ENCODE measurements at places on chromosomes 16 and 17.

DNA sequence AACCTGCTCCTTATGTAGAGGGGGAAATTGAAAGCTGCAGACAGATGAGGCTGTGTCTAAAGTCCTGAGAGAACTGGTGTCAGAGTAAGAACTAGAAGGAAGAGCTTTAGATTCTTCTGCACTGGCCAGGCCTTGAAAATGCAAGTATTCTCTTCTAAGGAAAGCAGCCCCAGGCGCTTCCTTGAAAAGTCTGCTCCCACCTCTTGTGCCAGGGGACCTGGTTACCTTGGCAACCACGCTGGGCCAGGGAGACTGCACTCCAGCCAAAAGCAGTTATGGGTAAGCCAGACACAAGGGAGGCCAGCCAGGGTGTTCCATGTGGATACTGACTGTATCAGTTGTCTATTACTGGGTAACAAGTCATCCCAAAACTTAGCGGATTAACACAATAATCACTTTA, 228.6 kb upstream of the SDK2 start:
- DNase-seq = no peak

- no peak for DNase-seq
These were observed 530 bp downstream of the GSG1L start for GRCh38 chr16:28062847-28063521.

- no peak for DNase-seq
These were observed 53.0 kb downstream of the SF3B3 start for GRCh38 chr16:70576431-70577255.

DNA sequence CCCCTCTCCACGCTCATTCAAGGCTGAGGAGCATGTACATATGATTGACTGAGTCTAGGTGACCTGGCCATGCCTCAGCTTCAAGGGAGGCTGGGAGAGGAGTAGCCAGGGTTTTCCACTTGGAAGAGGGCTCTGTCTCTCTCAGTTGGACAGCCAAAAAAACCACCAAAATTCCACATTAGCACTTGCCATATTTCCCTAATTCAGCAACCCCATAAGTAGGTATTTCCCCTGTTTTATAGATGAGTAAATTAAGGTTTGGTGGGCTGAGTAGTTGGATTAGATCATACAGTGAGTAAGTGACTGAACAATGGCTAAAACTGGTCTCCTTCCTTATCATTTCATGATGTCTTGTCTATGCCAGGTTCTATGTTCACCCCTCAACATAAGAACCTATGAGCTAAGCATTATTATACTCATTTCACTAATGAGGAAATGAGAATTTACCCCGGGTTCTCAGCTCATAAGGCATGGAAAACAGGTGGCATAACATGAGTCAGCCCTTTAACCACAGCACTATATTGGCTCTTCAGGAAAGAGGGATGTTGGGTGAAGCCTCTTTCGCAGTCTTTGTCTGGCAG, 68.0 kb upstream of the GAS7 start:
- no peak for DNase-seq

DNA sequence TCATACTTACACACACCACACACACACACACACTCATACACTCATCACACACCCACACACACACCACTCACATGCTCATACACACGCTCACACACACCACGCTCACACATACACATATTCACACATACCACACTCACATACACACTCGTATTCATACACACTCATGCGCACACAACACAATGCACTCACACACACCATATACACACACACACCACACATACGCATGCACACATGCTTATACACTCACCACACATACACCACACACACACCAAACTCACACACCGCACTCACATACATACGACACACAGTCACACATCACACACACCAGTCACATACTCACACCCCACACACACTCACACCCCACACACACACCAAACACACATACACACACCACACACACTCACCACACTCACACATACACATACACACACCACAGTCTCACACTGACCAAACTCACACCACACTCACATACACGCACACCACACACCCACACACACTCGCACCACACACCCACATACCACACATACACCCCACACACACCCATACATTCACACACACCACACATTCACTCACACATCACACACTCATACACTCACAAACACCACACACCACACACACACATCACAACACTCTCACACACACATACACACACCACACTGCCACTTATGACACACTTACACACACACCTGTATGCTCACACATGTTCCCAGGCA, 88.9 kb downstream of the IRX5 start:
- no peak for DNase-seq

- DNase-seq = no peak
These were observed 4.4 kb downstream of the KDM6B start for GRCh38 chr17:7838090-7839075.

DNA sequence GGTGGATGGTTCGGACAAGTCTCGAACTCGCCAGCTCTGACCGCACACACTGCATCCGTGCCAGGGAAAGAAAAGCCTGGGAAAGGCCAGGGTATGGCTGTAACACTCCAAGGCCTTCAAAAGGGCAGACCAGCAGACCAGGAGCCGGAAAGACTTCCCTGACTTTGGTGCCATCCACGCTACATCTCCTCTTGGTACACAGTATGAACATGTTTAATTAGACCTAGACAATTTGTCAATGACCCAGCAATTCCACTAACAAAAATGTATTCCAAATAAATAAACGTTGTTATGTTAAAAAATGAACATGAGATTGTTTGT, 637 bp upstream of the HDAC5 start:
- DNase-seq = no peak

DNA sequence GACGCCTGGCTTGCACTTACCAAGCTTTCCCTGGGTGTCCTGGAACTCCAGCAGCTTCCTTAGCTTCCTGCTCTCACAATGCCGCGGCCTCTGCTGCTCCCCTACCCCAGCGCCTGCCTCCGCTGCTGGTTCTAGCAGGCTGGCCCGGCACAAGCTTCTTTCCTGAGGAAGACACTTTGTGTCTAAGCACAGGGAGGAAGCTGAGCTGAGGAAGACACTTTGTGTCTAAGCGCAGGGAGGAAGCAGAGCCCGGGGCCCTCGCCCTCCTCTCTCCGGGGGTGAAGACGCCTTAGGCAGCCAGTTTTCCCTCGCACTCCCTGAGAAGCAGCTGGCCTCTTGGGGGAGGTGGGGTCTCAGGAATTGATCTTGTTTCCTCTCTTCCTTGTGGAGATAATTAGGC, 64.9 kb downstream of the PLD6 start:
- no peak for DNase-seq

- DNase-seq = no peak
These were observed at the start of gene DLX3 for GRCh38 chr17:49995055-49995738. Gene DLX3 (minus strand): TSS chr17:49995224. CDS start chr17:49994998, 226 bp downstream.

GRCh38 chr17:42895185-42895555, 5.4 kb upstream of the G6PC1 start:
- DNase-seq = no peak

DNA sequence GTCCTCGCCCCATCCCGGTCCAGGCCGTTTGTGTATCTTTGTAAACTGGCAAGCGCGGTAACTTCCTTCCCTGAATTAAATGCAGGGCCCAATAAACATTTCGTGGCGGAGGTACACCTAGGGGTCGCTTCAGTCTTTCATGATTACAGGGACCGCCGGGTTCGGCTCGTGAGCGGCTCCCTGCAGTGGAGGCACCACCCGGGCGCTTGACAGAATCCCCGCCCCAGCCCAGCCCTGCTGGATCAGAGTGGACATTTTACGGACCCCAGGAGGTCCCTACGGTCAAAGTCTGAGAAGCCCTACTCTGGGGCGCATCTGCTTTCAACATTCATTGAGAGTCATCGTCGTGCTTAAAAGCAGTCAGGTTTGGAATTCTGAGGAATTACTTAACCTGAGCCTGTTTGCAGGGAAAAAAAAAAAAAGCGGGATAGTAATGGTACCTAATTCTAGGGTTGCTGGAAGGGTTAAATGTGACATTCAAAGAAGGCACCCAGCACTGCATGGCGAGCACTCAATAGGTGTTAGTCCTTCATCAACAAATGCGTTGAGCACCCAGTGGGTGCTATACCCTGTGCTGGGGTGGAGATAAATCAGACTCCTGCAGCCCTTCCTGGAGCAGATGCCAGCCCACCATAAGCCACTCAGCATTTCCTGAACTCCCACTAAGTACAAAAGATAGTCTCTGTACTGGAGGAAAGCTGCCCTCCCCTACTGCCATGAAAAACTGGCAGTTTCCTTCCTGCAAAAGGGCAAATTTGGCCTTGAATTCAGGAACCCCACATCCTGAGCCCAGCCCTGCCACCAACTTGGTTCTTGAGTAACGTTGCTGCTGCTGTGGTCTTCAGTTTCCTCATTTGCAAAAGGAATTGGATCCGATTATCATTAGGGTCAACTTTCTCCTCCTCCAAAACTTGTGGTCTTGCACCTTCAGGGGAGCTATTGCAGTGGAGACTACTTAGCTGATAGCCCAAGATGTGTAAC, 658 bp upstream of the DUSP3 start:
- DNase-seq = no peak

DNA sequence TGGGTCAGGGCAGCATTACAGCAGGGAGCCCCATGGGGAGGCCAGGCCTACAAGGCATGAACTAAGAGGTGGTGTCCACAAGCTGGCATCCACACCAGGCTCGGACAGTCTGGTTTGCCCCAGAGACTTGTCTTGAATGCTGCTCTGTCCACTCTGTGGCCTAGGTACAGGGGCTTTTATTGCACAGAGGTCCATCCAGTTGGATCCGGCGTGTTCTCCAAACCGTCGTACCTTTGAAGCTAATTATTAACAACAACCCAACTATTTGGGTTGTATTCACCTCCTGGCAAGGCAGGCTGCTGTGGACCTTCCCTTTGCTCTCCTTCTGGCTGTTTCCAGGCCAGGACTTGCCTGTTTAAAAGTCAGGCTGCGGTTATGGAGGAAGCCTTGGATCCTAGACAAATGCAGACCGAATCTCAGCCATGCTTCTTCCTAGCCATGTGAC, 123.4 kb downstream of the CLEC16A start:
- no peak for DNase-seq

DNA sequence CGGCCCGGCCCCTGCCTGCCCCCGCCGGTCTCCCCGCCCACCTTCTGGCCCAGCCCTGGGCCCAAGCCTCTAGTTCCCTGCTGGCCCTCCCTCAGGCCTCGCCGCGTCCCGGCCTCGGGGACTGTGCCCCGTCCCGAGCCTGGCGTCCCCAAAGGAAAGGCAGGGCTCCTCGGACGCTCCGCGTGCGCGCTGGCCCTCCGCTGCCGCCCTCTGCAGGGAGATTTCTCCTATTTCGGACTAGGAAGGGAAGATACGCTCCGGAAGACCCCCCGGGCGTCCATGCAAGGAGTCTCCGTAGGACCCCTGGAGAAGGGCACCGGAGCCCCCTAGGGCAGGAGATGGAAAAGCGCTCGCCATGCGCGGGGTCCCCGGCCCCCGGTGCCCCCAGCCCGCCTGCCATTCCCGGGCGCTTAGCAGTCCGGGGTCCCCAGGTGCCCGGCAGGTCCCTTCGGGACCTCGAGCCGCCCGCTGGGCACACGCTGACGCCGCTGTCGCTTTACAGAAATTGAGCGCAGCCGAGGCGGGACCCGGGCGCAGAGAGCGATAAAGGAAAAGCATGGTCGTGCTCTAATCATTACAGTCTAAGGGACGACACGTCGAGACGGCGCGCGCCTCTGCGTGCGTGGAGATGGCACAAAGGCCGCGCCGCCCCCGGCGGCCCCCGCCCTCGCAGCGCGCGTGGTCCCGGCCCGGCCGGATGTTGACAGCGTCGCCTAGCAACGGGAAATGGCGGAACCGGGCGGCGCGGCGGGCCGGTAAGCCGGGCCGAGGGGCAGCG, at the start of gene CCDC40:
TSS of gene CCDC40 (plus strand) at position 706 of the 778 bp plus-strand sequence. CDS start at position 727, 21 bp downstream.
- peak; percentile 28 for DNase-seq

GRCh38 chr16:56513972-56514371, 5.9 kb downstream of the BBS2 start:
- DNase-seq = no peak

DNA sequence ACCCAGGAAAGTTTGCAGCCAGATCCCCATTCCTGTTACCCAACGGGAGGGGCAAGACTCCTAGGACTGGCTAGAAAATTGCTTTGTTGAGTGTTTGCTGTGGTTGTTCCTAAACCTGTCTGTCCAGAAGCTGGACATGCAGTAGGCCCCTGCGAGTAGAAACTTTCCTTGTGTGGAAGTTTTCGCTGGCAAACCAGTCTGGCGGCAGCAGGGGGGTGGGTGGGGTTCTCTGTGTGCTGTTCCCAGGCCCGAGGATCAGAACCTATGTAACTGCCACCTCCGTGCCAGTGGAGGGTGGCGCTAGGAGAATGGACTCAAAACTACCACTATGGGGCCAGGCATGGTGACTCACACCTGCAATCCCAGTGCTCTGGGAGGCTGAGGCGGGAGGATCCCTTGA, 9.2 kb downstream of the SGSM2 start:
- DNase-seq = no peak

DNA sequence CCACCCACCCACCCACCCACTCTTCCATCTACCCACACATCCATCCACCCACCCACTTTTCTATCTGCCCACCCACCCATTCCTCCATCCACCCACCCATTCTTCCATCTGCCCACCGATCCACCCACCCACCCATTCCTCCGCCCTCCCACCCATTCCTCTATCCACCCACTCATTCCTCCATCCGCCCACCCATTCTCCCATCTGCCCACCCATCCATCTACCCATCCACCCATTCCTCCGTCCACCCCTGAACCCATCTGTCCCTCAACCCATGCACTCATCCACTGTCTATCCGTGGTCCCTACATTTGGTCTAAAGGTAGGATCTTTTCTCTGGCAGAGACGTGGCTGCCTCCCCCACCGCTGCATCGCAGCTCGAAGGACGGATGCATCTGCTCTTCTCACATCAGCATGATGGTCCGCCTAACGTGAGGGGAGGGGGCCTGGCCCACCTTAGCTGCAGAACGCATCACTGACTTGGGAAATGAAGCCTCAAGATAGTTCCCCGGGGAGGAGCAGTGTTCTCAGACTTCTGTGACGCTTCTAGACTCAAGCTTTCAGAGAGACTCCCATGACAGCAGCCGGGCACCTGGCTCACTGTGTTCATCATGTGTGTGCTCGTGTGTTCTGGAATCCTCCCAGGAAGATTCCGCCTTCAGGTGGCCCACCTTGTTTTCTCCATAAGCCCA, 17.2 kb upstream of the GSE1 start:
- no peak for DNase-seq

DNA sequence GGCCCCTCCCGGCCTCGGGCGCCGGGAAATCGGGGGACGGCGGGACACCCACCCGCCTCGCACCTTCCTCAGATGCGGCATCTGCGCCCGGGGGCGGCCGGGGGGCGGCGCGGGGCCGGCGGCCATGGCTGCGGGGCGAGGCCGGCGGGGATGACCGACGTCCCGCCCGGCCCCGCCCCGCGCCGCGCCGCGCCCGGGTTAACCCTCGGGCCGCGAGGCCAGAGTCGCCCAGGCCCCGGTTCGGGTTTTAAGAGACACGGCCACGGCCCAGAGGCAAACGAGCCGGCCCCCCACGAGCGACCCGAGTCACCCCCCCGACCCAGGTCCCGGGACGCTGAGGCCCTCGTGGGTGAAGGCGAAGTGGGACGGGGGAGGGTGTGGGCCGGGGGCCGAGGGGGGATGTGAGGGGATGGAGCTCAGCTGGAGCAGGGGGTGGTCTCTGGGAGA, at the start of gene RGS11:
TSS of gene RGS11 (minus strand) at position 159 of the 447 bp plus-strand sequence. CDS start at position 126, 33 bp downstream.
- no peak for DNase-seq

- no peak for DNase-seq
These were observed 23.0 kb downstream of the DUS2 start for GRCh38 chr16:68046106-68046505.

- DNase-seq = peak; percentile 53
These were observed 1.4 kb upstream of the TSPOAP1 start for GRCh38 chr17:58329810-58330537.

All from stimulated activated CD4-positive, alpha-beta T cell treated with anti-CD3 and anti-CD28 coated beads, Interleukin-1b, Interleukin-23, amount 100 ng/mL, for 24 hours (primary cell).